NCI-H460 (cell line): ENCODE measurements at places on chromosomes 1 and 21.

DNA sequence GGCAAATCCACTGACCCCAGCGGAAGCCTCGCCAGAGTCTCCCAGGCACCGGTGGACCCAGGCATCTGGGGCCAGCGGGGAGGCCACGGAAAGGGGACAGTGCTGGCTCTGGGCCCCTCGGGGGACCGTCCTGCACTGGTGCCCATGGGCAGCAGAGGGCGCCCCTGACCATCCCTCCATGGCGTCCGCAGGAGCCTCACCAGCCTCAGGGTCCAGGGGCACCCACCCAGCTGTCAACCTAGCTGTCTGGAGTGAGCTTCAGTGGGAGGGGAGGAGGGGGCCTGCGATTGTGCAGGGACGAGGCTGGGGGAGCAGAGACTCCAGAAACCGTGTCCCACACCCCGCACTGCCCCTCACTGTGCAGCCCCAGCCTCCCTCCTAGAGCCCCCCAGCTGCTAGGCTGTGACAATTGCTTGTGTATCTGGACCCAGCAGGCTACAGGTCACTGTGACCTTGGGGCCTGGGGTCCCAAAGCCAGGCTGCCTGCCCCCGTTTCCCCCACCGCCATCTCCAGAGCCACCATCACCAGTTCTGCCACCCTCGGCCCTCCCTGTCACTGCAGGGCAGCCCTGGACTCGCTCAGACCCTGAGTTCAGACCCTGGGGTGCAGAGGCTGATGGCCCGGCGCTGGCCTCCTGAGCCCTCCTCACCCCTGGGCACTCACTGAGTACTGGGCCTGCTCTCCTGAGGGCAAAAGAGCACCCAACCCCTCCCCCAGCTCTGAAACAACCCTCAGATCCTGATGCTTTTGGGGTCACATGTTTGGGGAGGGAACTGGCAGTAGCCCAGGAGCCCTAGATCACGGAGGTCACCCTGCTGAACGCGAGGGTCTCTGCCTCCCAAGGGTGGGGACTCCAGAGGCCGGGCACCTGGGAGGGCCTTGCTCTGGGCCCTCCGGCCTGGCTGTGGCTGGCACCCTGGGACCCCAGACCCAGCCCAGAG lies 10.6 kb upstream of the COL6A1 start:
- DNase-seq: peak; percentile 25

DNA sequence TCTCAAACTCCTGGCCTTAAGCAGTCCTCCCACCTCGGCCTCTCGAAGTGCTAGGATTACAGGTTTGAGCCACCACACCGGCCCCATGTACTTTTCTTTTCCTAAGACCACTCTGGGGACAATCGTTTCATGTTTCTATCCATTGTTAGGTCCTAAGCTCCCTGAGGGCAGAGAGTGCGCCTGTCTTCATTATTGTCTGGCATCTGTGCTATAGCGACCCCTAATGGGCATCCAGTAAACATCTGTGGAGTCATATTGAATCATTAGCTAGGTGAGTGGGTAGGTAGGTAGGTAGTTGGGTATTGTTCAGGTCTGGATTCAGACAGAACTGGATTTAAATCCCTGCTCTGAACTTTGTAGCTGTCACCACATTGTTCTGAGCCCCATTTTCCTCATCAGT lies 66.1 kb downstream of the TMEM53 start:
- no peak for DNase-seq

- no peak for DNase-seq
Measured at GRCh38 chr1:110474444-110474843, 23.5 kb downstream of the PROK1 start.

DNA sequence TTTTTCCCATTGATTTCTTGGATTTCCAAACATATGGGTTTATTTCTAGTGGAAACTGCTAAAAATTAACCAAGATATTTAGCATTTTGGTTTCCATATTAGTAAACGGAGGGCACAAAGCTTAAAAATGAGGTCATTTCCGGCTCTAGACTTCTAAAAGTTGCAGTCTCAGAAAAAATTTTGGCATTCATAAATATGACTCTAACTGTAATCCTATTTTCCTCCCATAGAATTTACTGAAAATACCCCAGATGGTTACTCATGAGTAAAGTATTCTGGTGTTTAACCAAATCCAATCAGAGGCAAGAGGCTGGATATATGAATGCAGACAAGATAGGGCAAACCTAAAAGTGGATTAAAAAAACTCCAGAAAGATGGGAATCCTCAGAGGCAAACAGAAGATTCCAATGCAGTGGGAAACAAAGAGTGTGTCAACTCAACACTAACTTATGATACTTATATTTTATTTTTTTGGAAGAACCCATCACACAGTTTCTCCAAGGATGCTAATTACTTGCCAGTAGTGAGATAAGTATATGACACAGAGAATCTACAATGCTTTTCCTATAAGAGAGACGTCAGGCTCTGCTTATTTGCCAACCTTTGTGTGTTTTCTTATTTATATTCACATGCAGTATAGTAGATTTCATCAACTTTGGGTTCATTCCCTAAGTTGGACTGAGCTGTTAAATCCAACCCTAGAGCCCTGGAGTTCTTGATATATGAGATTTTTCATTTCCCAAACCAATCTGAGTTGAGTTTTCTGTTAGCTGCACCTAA lies 90.1 kb upstream of the BCL10 start:
- no peak for DNase-seq

DNA sequence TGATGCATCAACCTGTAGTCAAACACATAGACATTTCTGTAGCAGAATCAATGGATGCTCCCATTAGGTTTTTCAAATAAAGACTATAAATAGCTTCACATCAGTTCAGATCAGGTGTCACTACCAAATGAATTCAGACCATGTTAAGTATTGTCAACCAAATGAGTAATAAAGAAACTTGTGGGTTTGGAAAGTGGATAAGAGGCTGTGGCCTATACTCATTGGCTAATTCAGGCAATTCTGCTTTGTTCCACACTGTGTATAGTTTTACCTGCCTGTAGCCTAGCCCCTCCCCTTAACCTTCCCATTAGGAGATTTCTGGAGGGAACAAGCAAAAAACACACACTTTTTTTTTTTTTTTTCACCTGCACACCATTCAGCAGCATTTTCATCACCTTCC lies 321.2 kb downstream of the HLX start:
- DNase-seq: no peak

DNA sequence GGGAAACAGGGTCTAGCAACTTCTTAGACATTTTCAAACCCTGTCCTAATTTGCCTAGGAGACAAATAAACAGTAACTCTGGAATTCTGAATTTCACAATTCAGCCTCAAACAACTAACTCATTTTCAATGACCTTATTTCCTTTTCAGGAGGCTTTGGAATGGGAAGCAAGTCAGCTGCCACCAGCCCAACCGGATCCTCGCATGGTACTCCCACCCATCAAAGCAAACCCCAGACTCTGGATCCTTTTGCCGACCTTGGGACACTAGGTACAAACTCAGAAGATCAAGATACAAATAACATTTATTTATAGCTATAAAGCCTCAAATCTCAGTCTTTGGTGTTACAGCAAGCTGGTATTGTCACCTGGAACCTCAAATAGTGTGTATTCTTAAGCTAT lies 18.9 kb upstream of the LEPR start:
- no peak for DNase-seq
